Foreskin keratinocyte (primary cell): ENCODE measurements at places on chromosomes 6 and 20.
A peak's percentile ranks its signal among the peaks of the same experiment; 100 is the strongest.

DNA sequence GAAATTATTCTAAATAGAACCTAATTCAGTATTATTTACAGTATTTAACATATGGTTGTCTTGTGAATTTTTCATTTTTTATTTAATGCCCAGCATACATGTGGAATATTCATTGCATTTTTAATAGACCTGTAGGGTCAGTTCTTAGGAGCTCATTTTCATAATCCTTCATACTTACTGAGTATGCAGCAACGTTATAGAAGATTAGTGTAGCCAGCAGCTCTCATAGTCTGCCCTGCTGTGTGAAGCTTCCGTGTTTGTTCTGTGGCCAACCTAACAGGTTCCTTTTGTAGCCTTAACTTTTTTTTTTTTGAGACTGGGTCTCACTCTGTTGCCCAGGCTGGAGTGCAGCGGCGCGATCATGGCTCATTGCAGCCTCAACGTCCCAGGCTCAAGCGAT lies 261.4 kb downstream of the ARID1B start:
- DNase-seq, result no peak

GRCh38 chr6:112563368-112563767 lies 216.2 kb downstream of the RFPL4B start:
- no peak for DNase-seq

DNA sequence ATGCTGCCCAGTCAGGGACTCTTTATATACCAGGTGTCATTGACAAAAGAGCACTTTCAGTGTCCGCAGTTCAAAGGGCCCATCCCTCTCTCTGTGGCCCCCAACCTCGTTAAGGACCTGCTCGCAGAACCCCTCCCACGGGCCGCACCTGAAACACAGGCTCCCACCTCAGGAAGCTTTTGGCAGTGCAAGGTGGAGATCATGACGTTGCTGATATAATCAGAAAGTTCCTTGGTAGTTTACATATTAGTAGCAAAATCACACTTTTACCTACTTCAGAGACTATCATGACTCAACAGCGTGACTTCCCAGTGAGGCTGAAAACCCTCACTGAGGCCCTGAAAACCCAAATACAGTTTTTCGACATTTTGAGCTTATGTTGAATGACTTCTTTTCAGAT lies 4.1 kb downstream of the TTLL2 start:
- DNase-seq, result no peak

- no peak for DNase-seq
Observed at GRCh38 chr20:7889736-7890135, 50.5 kb downstream of the HAO1 start.

GRCh38 chr6:72968704-72969103 lies 256.6 kb downstream of the KHDC1L start:
- peak; percentile 95 for DNase-seq

DNA sequence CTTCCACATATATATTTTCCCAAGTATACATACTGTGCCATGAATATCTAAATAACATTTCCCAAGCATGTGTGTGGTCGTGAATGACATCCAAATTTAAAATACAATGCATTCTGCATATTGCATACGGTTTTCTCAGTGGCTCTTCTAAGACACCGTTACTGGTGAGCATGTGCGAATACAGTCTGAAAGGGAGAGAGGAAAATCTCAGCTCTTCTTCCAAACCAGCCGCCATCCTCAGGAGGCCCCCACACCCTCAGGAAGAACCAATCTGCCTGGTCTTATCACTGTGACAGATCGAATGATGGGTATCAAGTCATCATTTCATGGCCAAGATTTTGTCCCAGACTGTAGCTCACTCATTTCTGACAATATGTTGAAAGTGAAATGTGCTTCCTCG lies 50.7 kb downstream of the ADAT2 start:
- no peak for DNase-seq

- peak; percentile 92 for DNase-seq
Observed at GRCh38 chr6:8579372-8579771, 144.0 kb upstream of the SLC35B3 start.

DNA sequence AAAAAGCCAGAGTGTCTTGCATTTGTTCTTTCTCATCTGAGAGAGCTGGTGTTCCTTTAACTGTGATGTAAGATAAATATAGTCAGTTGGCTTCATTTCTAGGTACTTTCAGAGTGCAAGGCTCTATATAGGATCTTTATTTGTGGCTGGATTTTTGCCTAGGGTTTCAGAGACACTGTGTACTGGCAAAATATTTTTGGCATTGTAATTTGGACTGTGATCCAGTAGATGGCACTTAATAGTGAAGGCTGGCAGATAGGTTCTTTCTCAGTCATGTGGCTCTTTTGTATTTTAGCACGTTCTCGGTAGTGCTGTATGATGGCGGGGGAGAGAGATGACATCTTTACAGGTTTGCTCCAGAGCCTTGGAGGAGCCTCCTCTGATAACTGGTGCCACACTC lies 26.8 kb upstream of the SLC35B3 start:
- no peak for DNase-seq

- DNase-seq, result no peak
Observed at GRCh38 chr20:17661121-17661744, 20.8 kb downstream of the RRBP1 start.

- no peak for DNase-seq
Observed at GRCh38 chr20:64101731-64102621, 5.4 kb downstream of the NPBWR2 start.

GRCh38 chr6:144879436-144879835 lies 594.3 kb downstream of the UTRN start:
- DNase-seq, result no peak

DNA sequence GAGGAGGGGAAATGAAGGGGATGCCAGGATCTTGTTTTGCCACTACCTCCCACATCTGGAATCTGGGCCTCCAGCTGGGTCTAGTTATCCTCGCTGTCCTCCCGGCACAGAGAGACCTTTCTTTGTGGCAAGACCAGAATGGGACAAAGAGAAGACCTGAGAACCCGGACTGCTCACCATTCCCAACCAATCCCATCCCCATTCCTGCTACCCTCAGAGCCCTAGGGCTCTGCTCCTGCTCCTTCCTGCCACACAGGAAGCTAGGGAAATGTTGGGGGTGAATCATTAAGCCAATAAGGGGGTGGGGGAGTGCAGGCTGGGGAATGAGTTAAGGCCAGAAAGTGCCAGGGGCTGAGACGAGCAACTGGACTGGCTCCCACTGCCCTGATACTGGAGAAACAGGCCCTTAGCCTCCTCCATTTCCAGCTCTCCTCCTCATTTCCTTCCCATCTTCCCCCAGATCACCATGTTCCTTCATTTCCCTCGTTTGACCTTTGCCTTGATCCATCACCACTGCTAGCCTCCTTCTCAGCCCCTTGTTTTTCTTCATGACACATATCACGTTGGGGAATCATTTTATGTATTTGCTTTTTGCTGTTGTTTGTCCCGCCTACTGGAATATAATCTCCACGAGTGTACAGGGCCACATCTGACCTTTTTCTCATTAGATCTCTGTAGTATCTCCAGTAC lies 4.6 kb upstream of the IER3 start:
- peak; percentile 79 for DNase-seq

GRCh38 chr20:62276439-62276838 lies 26.4 kb upstream of the ADRM1 start:
- no peak for DNase-seq

DNA sequence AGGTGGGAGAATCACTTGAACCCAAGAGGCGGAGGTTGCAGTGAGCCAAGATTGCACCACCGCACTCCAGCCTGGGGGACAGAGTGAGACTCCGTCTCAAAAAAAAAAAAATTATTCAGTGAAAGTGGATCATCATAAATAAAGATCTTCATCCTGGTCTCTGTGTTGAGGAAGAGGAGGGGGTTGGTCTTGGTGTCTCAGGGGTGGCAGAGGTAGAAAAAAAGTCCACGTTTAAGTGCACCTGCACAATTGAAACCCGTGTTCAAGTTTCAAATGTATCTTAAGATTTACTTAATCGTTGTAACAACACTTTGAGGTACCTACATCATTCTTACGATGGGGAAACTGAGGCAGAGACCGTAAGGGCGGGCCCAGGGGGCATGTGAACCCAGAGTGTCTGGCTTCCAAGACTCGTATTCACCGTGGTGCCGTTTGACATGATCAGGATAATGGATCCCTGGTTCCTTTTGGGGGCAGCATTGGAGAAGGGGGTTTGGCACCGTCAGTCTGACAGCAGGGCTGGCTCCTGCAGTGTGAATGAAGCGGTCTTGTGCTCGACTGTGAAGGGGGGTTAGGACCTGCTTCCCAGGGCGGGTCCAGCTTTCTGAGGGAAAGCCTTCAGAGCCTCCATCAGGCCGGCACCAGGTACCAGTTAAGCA lies 32.9 kb upstream of the ID1 start:
- DNase-seq, result no peak

GRCh38 chr6:160667639-160668481 lies 3.8 kb upstream of the LPA start:
- no peak for DNase-seq

GRCh38 chr6:118353564-118353963 lies 194.5 kb upstream of the PLN start:
- no peak for DNase-seq

- DNase-seq, result no peak
Observed at GRCh38 chr6:18025596-18025995, 38.2 kb upstream of the KIF13A start.

DNA sequence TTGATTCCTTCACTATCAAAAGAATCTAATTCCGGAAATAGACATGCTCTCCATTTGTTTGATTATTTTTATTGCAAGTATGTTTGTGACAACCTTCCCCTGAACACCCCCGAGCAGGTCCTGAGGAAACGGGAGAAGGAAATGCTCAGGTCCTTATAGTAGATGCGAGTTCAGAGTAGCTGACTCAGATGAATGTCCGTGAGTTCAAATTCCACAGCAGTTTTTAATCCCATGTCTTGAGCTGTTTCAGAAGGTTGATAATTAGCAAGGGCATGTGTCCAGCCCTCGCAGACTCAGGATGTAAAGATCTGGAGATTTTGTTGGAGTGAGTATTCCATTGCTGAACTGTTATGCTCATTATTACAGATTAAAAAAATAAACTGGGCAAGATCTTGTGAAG lies 169.3 kb downstream of the BCAS1 start:
- no peak for DNase-seq

GRCh38 chr6:109655761-109656262 lies 35.2 kb downstream of the AK9 start:
- DNase-seq, result no peak

DNA sequence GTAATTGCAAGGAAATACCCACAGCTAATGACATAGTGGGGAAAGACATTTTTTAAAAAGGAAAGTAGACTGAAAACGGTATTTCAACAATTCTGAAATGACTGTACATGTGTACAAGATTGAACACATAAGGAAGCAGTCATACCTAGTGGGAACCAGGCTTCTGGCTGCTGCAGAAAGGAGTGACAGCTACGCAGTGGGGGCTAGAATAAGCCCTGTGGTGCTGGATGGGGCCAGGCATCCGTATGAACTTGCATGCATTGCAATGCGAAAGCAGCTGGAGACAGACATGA lies 54.9 kb upstream of the GPR31 start:
- no peak for DNase-seq
